Activated CD4-positive, CD25-positive, alpha-beta regulatory T cell (primary cell): ENCODE measurements at places on chromosomes 2 and 18.

- DNase-seq = no peak
Observed at GRCh38 chr18:77043541-77044280, 88.9 kb downstream of the MBP start.

GRCh38 chr2:232668805-232669444 is 28.2 kb upstream of the GIGYF2 start:
- DNase-seq = no peak

GRCh38 chr2:240435457-240435947 is at the start of gene GPC1:
Gene GPC1, plus strand, starts transcription at chr2:240435663. Its CDS starts 256 bp downstream, at chr2:240435919.
- DNase-seq = peak; percentile 51

GRCh38 chr2:151251012-151251411 is 10.7 kb downstream of the RBM43 start:
- no peak for DNase-seq
